ENCODE measurements at places on chromosomes 6 and 20. TPM values are rescaled to one million over a fixed set of nuclear protein-coding genes. Genes with fewer than 3 reads are reported as not detected.

The TUBB2A gene
- total RNA-seq, result 21.5 TPM

- no peak overlapping the region for H3K27ac ChIP-seq
- H3K4me1 ChIP-seq, result peaks cover 27% of the 10 kb centered on the region
- peak overlapping the region; percentile 99 for H3K4me3 ChIP-seq
- peaks cover 9% of the 10 kb centered on the region for H3K36me3 ChIP-seq
- DNase-seq, result no peak
These were observed 2.3 kb upstream of the RNGTT start for GRCh38 chr6:88965691-88966090.

DNA sequence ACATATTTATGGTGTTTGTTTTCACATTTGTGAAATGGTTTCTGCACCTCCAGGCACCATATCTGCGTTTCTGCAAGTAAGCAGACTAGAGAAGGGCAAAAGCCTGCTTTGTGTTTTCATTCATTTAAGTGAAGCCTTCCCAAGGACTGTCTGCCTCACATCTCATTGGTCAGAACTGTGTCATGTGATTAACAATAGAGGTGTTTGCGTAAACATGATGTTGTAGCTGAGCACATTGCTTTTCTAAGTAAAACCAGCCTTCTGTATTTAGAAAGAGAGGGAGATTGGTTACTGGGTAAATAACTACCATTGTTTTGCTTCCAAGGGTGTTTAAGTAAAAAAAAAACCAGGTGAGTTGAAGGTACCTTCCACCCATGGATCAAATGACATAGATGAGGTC is 39.7 kb downstream of the SH3BGRL2 start:
- peaks cover 37% of the 10 kb centered on the region for H3K4me1 ChIP-seq
- no peaks in the 10 kb centered on the region for H3K27me3 ChIP-seq
- peak overlapping the region; percentile 84 for H3K27ac ChIP-seq
- peaks cover 17% of the 10 kb centered on the region for H3K36me3 ChIP-seq

DNA sequence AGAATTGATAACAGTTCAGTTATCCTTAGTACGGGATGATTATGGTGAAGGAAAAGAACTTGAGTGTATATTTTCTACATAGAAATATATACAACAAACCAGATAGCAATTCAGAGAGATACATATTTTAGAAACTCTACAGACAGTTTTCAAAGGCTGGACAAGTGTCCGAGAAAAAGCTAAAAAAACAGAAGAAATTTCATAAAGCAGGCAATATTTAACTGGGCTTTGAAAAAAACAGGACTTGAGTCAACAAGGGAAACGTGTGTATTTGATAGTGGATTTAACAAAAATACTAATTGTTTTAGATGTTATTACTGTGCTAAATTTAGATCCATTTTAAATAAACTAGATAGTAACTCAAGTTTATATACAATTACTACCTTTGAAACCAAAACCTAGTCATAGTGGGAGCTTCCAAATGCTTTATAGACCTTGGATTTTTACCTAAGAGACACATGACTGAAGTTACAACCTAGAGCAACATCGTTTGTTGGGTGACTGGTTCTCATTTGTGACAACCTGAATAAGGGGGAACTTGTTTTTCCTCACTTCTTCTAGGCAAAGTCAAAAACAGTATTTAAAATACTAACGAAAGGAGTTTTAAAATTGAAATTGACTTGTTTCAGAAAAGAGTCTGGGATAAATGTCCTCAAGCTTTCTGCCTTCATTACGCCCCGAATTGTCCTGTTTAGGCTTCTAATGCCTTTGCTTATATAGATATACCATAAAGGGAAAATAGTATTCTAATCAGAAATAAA is 116.7 kb upstream of the PRSS16 start:
- no peak overlapping the region for H3K4me3 ChIP-seq
- H3K27ac ChIP-seq, result no peak overlapping the region
- H3K4me1 ChIP-seq, result peaks cover 23% of the 10 kb centered on the region

- no peaks in the 10 kb centered on the region for H3K4me1 ChIP-seq
- no peaks in the 10 kb centered on the region for H3K36me3 ChIP-seq
- DNase-seq, result no peak
These were observed 114.8 kb downstream of the PHF3 start for GRCh38 chr6:63750400-63750799.

GRCh38 chr6:151379933-151380847 is 11.2 kb downstream of the ZBTB2 start:
- H3K27me3 ChIP-seq, result no peaks in the 10 kb centered on the region
- no peak overlapping the region for H3K4me3 ChIP-seq
- no peak for DNase-seq
- peak overlapping the region; percentile 19 for H3K27ac ChIP-seq
- peaks cover 14% of the 10 kb centered on the region for H3K36me3 ChIP-seq

- no peaks in the 10 kb centered on the region for H3K36me3 ChIP-seq
- H3K27ac ChIP-seq, result no peak overlapping the region
- H3K27me3 ChIP-seq, result no peaks in the 10 kb centered on the region
- DNase-seq, result no peak
- H3K4me1 ChIP-seq, result peaks cover 19% of the 10 kb centered on the region
These were observed 537.4 kb upstream of the MMS22L start for GRCh38 chr6:97820400-97820799.

All from mesothelial cell of epicardium (in vitro differentiated cells).